ENCODE measurements at places on chromosomes 4 and X.

- no peak for DNase-seq
These were observed 213 bp downstream of the NFKB1 start for GRCh38 chr4:102501447-102501696.

DNA sequence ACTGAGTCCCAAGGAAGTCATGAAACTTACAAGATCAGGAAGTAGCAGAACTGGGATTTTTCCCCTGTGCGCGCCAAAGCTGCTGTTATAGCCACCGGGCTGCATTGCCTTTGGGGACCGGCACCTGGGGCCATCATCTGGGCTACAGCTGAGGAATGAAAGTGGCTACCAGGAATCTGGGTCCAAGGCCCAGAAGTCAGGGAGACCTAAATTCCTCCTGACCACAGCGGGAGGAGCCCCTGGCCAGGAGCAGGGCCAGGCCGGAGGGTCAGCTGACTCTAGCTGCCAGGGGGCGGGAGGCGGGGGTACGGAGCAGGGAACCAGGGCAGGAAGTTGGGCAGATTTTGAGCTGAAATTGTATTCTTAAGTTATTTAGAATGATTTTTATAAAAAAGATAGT is 242.4 kb downstream of the EVC2 start:
- no peak for DNase-seq

DNA sequence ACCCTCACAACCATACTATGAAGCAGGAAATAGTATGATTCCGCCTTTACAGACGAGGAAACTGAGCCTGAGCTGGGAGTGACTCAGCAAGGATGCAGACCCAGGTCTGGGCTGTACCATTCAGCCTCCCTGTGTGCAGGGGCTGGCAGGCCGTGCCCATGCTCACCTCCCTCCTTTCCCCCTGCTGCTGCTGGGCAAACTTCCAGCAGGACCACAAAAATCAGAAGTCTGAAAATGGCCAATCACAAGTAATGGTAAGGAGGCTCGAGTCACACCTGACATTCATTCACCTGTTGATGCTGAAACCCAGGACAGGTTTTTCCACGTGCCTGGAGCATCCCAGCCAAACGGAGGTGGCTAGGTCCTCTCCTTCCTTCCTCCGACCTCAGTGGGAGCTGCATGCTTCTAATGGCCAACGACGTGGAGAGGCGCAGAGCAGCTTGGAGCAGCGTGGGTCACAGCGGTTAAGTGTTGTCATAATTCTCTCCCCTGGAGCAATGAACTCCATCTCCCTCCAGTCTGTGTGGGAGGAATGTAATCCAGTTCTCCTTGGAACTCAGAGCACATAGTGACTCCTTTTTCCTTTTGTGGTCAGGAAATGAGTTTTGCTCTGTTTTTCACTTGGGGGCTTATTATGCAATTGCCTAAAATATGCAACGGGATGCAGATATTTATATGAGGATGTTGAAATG is 371.7 kb downstream of the BCOR start:
- DNase-seq = no peak

GRCh38 chr4:95362906-95363558 is 185.7 kb downstream of the UNC5C start:
- peak; percentile 42 for DNase-seq

- DNase-seq = no peak
These were observed 480.3 kb upstream of the NR3C2 start for GRCh38 chr4:148922497-148922896.

GRCh38 chrX:112380541-112381278 is 298.1 kb upstream of the TRPC5 start:
- no peak for DNase-seq

DNA sequence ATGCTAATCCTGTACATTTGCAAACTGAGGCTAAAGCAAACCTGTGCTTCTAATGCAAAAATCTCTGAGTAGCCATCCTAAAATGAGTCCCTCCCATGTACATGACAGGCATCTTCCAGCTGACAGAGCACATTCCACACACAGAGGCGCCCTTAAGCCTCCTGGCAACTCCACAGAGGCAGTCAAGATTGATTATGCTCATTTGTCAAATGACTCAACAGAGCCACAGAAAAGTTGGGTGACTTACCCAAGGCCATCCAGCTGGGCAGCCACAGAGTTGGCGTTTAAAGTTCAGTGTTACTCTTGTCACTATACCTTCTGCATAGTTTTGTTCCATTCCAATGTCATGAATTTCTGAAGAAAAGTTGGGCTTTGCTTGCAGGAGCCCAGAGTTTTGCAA is 394.6 kb upstream of the FGF13 start:
- DNase-seq = no peak

- no peak for DNase-seq
These were observed 108.2 kb upstream of the PACRGL start for GRCh38 chr4:20592013-20592412.

DNA sequence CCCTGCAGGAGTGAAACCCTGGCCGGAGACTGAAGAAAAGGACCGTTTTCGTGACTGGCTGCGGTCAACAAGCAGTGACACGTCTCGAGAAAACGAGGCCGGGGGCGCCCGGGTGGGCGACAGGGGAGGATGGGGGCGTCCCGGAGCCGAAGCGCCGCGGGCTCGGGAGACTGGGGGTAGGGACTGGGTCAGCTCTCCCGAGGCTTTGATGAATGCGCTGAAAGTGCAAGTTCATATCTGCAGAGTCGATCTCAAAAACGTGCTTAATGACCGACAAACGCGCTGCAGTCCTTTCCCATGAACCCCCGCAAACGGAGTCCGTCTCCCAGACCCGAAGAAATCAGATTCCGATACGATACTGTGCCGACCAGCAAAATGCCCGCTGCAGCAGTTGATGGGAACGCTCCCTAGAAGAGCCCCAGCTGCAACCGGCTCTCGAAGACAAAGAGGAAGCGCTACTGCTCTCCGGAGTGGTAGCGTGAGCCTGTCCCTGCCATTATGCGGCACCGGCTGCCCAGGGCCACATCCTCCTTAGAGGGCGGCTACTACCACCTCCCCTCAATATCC is 806 bp upstream of the CD99L2 start:
- DNase-seq = peak; percentile 71
